ENCODE measurements at places on chromosomes 3 and 15.

DNA sequence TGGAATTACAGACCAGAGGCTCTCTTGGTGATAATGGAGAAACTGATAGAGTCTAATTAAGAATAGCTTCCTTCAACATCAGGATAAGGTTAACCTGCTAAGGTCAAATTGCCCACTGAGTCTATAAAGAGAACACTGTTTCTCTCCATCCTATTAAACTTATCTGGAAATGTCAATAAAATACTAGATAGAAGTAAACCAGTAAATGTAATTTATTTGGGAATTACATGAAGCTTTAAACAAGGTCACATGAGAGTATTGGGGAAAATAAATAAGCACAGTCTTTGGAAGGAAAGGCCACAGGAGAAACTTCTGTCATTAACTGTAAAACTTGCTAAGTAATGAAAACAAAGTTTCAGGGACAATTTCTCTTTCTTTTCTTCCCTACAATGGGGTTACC is 118.5 kb downstream of the DPH6 start:
- DNase-seq = no peak

DNA sequence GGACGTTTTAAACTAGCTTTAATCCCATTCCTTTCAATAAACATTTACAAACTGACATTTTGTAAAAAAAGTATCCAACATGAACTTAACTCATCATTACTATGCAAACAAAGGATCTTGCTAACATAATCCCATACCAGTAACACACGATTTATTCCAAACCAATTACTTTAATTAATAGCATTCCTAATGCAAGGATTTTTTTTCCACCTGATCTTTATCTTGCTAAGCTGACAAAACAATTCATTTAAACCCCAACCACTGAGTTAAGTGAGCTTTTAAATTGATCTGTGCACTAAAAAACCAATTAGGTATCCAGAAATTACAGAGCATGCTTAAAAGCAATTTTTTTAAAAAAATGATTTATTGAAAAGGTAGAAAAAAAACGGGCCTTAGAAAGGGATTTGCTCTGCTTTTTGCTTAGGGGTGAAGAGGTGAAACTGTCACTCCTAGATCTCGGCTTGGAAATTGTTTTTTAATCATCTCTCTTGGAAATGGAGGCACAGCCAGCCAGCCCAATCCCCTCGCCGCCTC is 1.2 kb downstream of the SH3BP5 start:
- no peak for DNase-seq

- DNase-seq = no peak
These were observed 15.4 kb downstream of the ANPEP start for GRCh38 chr15:89799011-89799911.

DNA sequence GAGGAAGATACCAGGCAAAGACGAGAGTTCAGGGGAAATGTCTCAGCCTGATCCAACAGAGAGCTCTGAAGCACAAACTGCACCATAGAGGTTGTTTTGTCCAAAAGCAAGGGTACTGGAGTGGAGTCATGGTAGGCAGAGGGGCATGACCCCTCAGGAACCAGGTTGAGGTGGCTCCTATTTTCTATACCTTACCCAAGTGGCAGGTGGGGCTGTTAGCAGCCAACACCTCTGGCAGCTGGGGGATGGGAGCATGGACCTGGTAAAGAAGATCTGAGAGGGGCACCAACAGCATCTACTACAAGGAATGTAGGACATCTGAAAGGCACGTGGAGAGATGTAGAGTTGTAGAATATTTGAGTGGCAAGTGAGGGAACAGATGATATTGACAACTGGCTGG is 85.2 kb downstream of the GAP43 start:
- no peak for DNase-seq

DNA sequence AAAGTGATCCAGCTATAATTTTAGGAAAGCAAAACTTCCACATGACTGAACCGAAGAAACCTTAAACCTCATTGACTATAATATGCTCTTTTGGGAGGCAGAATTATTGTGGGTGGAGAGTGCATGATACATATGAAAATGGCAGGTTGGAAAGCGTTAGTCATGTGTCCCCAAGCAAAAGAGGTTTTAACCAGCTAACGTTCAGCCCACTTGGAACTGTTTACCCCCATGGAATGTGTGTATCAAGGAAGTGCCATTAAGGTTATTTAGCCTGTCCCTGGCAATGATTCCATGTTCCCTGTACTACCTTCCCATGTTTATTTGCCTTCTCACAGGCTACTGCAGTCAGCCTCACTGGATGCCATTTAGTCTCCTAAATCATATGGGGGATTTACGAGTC is 44.1 kb upstream of the LRRC58 start:
- no peak for DNase-seq

- DNase-seq = peak; percentile 87
These were observed 22.7 kb downstream of the ST6GAL1 start for GRCh38 chr3:186953011-186953487.

Measured in activated CD4-positive, alpha-beta T cell treated with anti-CD3 and anti-CD28 coated beads, Interleukin-2, Interleukin-6, amounts not matched to agents 100 ng/mL and 50 ng/mL, durations not matched to agents 16 hours and 8 hours (primary cell).